Myocyte (in vitro differentiated cells): ENCODE measurements at places on chromosomes 5 and 9.

DNA sequence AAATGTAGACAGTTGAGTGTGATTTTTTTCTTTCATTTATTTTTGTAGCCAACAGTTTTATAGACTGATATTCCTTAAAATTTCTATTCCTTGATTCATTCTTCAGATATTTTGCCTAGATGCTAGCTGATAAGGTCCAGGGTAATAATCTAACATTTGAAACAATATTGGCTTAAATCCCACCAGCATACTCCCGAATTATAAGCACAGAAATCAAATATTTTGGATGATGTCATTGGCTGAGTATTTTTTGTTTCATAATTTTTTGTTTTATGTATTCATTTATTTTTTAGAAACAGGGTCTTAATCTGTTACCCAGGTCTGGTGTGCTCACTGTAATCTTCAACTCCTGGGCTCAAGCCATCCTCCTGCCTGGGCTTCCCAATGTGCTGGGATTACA, 88.4 kb downstream of the ISL1 start:
- DNase-seq: no peak

DNA sequence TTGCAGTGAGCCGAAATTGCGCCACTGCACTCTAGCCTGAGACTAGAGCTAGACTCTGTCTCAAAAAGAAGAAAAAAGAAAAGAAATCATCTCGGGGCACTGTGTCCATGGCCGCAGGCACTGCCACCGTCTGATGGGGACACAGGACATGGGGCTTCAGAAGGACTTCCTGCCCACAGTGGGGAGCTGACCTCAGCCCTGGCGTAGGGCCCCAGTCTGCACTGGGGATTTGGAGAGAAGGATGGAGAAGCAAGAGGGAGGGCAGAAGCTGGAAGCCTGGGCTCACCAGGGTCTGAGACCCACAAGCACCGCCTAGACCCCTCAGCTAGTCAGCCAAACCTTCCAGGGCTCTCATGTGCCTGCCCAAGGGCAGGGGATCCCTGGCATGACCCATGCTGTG, 4.1 kb upstream of the SARDH start:
- DNase-seq: no peak

DNA sequence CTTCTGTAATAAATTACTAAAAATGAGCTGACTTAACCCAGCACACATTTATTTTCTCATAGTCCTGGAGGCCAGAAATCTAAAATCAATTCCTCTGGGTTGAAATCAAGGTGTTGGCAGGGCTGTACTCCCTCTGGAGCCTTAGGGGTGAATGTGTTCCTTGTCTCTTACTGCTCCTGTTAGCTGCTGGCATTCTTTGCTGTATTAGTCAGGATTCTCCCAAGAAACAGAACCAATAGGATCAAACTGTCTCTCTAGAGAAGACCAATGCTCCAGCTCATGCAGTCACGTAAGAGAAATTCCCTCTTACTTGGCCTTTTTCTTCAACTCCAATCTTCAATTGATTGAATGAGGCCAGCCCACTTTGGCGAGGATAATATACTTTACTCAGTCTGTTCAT, 15.3 kb upstream of the CD180 start:
- no peak for DNase-seq

DNA sequence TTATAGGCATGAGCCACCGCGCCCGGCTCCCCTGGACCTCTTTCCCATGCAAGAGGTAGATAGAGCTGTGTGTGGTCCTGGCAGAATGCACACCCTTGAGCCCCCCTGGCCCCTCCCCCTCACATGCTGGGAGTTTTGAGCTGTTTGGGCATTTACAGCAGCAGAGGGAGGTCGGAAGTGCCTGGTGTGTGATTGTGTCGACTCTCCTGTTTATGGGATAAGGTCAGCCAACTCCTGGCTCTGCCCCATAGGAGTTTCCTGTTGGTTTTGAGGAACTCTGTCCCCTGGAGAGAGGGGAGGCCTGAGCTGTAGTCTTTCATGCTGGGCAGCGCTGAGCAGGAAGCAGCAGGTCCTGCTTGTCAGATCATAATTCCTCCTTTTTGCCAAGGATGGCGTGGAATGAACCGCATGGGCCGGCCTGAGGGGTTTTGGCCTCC, 6.0 kb downstream of the LRRC8A start:
- no peak for DNase-seq

DNA sequence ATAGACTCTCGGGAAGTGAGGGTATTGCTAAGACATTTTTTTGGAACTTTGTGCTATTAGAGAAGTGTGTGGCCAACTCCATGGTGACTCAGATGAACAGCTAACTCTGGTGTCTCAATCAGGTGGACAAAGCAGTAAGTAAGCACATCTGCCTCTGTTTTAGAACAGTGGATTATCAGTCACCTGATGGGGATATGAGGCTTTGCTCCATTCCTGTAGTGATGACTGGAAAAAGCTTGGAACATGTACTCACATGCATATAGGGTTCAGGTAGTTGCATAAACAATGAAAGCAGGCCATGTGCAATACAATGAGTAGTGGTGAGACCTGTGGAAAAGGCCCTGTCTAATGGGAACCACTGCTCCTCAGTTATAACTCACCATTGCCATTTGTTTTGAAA, 168.2 kb upstream of the FBN2 start:
- no peak for DNase-seq

DNA sequence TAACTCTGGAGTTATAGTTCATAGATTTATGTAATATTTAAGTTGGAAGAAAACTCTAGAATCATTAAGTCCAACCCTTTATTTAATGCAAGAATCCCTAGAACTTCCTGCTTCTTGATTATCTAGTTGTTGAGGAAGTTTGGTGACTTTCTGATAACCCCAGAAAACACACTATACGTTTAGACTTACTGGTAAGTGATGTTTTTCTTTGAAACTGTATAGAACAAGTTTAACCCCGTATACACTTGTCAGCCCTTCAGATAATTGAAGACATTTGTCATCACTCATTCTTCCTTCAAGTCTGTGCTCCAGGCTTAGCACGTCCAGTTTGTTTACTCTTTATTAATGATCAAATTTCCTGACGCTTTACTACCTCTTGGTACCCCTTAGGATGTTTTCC, 9.0 kb downstream of the NDUFS4 start:
- no peak for DNase-seq

DNA sequence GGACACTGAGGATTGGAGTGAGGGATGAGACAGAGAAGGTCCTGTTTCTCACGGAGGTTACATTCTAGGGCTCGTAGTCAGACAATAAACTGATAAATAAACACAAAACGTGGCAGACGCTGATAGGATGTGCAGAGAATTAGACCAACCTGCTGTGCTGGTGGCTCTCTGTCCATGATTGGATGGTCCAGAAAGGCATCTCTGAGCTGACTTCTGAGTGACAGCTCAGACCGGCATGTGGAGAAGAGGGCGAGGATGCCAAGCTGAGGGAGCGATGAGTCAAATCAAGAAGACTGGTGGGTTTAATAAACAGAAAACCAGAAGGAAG, 132.3 kb upstream of the TAF11L2 start:
- DNase-seq: no peak
